Endothelial cell (in vitro differentiated cells): ENCODE measurements at places on chromosomes 11 and 22. TPM values are rescaled to one million over a fixed set of nuclear protein-coding genes. Genes with fewer than 3 reads are reported as not detected.

The CHRNA10 gene
- 0.72 TPM for total RNA-seq

The CRYBB2 gene
- total RNA-seq: 1.9 TPM

The LDHAL6A gene
- not detected for total RNA-seq

The DBX1 gene
- total RNA-seq: not detected

The NUDT22 gene
- 21.2 TPM for total RNA-seq

The TMEM41B gene
- 31.6 TPM for total RNA-seq

The GAB4 gene
- 0.36 TPM for total RNA-seq

The HSPB2 gene
- not detected for total RNA-seq

The APOA4 gene
- not detected for total RNA-seq

The PGAP2 gene
- total RNA-seq: 22.7 TPM

The OR51B4 gene
- total RNA-seq: 0.49 TPM

The B3GAT1 gene
- 18.2 TPM for total RNA-seq

The HEPN1 gene
- not detected for total RNA-seq

The MAPK8IP2 gene
- 0.69 TPM for total RNA-seq

The CHRM1 gene
- total RNA-seq: not detected

The PATE4 gene
- total RNA-seq: 0.31 TPM

DNA sequence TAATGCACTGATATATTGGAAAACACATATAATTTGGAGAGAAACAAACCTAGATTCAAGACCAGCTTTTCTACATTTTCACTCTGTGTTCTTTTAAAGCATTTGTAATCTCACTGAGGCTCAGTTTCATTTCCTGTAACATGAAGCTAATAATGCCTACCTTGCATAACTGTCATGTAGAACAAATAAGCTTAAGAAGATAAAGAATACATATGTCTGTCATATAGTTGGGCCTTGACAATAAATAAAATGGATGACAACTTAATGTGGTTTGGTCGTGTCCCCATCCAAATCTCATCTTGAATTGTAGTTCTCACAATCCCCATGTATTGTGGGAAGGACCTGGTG is 35.2 kb upstream of the FIBIN start:
- H3K4me1 ChIP-seq: no peaks in the 10 kb centered on the region
- no peak for DNase-seq
- H3K4me3 ChIP-seq: no peak overlapping the region
- no peak overlapping the region for H3K27ac ChIP-seq
- no peaks in the 10 kb centered on the region for H3K36me3 ChIP-seq

DNA sequence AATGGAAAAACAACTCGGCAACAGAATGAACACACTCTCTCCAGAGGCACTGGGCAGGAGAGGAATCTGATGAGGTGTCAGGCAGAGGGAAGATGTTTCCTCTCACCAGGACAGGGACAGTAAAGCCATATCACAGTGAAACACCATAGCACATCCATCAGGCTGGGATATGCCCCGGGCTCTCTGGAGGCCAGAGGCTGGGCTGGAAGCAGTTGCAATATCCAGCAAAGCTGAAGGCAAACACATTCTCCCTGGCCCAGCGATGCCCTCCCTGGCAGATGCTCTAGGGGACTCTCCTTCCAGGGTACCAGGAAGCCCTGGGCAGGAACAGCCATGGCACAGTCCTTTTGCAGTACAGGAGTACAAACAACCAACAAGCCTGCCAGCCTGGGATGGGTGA is 11.1 kb downstream of the RSPH14 start:
- peaks cover 7% of the 10 kb centered on the region for H3K27me3 ChIP-seq
- H3K27ac ChIP-seq: no peak overlapping the region
- no peaks in the 10 kb centered on the region for H3K4me1 ChIP-seq
- no peak overlapping the region for H3K4me3 ChIP-seq
- no peak for DNase-seq

GRCh38 chr11:84549217-84549616 is 1077.9 kb downstream of the DLG2 start:
- H3K4me3 ChIP-seq: no peak overlapping the region
- H3K27me3 ChIP-seq: peaks cover 1% of the 10 kb centered on the region
- no peak for DNase-seq

DNA sequence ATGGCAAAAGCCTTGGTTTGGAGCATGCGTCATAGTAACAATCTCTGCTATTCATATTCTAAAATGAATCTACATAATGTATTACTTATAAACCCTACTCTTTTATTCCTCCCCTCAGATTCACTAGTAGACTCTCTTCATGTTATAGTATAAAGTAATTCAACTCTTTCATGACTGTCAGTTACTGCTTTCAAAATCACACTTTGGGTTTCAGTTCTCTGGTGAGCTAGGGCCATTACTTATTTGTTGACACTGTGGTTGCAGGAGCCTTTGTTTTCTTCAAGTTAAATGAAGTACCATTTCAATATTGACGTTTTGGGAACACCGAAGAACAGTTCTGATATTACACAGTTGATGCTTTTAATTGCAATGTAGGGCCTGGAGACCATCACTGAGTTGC is 378.4 kb downstream of the DDX10 start:
- H3K27ac ChIP-seq: no peak overlapping the region
- H3K4me1 ChIP-seq: no peaks in the 10 kb centered on the region
- no peaks in the 10 kb centered on the region for H3K36me3 ChIP-seq
- H3K27me3 ChIP-seq: no peaks in the 10 kb centered on the region

DNA sequence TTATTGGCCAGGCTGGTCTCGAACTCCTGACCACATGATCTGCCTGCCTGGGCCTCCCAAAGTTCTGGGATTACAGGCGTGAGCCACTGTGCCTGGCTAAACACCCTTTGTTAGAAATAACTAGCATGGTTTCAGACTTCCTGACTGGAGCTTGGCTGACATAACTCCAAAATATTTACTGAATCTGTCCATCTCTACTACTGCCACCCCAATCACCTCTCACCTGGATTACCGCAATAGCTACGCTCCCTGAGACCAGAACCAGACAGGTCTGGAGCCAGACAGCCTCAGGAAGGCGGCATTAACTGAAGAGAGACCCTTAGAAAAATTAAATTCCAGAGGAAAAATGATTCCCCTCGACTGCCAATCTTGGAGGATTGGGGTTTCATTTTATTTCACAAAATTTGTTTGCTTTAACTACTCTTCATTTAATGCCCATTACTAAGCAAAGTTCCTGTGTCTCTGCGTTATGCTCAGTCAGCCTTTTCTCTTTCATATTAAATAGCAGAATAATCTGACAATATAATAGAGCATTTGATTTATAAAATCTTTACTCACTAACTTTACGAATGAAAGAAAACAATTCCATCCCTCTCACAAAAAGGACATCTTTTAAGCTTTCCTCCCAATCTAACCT is 13.1 kb downstream of the TMEM25 start:
- H3K27me3 ChIP-seq: peaks cover 2% of the 10 kb centered on the region
- no peaks in the 10 kb centered on the region for H3K4me1 ChIP-seq
- H3K27ac ChIP-seq: no peak overlapping the region
- peaks cover 3% of the 10 kb centered on the region for H3K36me3 ChIP-seq
- DNase-seq: no peak
- H3K4me3 ChIP-seq: peak overlapping the region; percentile 39

DNA sequence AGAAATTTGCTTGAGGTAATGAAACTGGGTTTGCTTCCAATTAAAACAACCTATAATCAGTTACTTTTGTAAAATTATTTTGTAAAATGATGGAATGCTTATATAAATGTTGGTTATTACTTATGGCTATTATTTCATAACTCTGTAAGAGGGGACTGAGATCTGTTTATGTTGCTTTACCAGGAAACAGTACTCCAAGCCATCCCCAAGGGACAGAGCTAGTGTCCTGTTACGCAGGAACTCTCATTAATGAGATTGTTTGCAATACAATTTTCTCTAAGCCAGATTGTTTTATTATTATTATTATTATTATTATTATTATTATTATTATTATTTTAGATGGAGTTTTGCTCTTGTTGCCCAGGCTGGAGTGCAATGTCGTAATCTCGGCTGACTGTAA is 2.3 kb upstream of the NOX4 start:
- H3K27ac ChIP-seq: no peak overlapping the region
- no peak overlapping the region for H3K4me3 ChIP-seq
- H3K36me3 ChIP-seq: no peaks in the 10 kb centered on the region
- no peak for DNase-seq

GRCh38 chr22:36455571-36456463 is 25.6 kb downstream of the TXN2 start:
- H3K27me3 ChIP-seq: peaks cover 8% of the 10 kb centered on the region
- no peaks in the 10 kb centered on the region for H3K36me3 ChIP-seq
- H3K4me1 ChIP-seq: peaks cover 21% of the 10 kb centered on the region
- H3K27ac ChIP-seq: peak overlapping the region; percentile 65

- H3K36me3 ChIP-seq: no peaks in the 10 kb centered on the region
- peaks cover 21% of the 10 kb centered on the region for H3K4me1 ChIP-seq
- H3K4me3 ChIP-seq: no peak overlapping the region
- H3K27me3 ChIP-seq: peaks cover 10% of the 10 kb centered on the region
- DNase-seq: no peak
Measured at GRCh38 chr11:9639985-9640384, 23.9 kb upstream of the SWAP70 start.

DNA sequence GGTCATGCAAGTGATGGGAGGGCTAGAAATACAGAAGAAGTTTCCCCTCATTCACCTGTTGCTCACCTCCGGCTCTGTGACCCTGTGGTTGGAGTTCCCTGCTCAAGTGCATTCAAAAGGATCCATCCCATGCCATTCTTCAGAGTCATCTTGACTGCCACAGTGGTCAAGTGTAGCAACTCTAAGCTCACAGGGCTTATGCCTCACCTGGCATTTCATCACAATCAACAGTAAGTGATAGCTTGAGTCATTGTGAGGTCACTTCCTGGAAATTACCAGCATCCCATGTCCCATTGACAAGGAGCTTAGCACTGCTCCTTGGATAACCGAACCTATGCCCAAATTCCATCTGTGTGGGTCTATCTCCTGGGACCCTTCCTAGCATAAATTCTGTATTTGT is 55.6 kb downstream of the OR4C45 start:
- peaks cover 3% of the 10 kb centered on the region for H3K27me3 ChIP-seq
- DNase-seq: no peak
- H3K36me3 ChIP-seq: peaks cover 19% of the 10 kb centered on the region
- no peak overlapping the region for H3K4me3 ChIP-seq

- H3K4me3 ChIP-seq: no peak overlapping the region
- H3K36me3 ChIP-seq: peaks cover 3% of the 10 kb centered on the region
- peaks cover 7% of the 10 kb centered on the region for H3K27me3 ChIP-seq
- no peaks in the 10 kb centered on the region for H3K4me1 ChIP-seq
- no peak for DNase-seq
- no peak overlapping the region for H3K27ac ChIP-seq
Measured at GRCh38 chr11:112773264-112773663, 188.0 kb upstream of the NCAM1 start.

DNA sequence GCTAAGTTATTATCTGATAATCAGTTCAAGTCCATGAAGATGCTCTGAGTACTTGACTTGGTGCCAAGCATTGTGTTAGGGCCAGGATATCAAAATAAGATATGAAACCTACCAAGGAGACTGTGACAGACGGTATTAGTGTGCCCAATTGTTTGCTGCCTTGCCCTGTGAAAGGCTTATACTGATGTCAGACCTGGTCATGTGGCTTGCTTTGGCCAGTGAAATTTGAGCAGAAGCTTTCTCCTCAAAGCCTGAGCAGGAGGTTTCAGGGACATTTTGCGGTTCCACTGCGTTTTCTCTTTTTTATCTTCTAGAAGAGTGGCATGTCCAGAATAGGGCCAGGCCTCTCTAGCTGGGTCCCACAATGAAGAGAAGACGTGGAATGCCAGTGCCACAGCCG is 15.8 kb upstream of the PKNOX2 start:
- H3K4me3 ChIP-seq: no peak overlapping the region
- peaks cover 6% of the 10 kb centered on the region for H3K27me3 ChIP-seq
- H3K4me1 ChIP-seq: no peaks in the 10 kb centered on the region
- DNase-seq: no peak
- no peak overlapping the region for H3K27ac ChIP-seq

DNA sequence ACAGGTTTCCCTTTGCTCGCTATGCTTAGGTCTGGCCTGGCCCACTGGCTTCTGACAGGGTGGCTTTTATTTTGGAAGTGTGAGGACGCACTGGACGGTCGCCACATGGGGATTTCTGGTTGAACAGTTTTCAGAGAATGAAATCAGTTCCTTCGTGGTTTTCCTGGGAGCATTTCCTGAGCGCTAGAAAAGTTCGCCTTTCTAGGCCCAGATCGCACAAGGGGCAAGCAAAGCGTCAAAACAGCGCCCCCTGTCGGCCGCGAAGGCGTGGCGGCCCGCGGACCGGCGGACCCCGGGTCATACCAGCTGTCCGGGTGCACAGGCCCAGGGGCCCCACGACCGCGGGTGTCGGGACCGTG is 12.7 kb upstream of the CYP2R1 start:
- H3K27ac ChIP-seq: peak overlapping the region; percentile 52
- H3K36me3 ChIP-seq: no peaks in the 10 kb centered on the region
- H3K4me1 ChIP-seq: peaks cover 14% of the 10 kb centered on the region
- peaks cover 3% of the 10 kb centered on the region for H3K27me3 ChIP-seq
- peak; percentile 87 for DNase-seq

DNA sequence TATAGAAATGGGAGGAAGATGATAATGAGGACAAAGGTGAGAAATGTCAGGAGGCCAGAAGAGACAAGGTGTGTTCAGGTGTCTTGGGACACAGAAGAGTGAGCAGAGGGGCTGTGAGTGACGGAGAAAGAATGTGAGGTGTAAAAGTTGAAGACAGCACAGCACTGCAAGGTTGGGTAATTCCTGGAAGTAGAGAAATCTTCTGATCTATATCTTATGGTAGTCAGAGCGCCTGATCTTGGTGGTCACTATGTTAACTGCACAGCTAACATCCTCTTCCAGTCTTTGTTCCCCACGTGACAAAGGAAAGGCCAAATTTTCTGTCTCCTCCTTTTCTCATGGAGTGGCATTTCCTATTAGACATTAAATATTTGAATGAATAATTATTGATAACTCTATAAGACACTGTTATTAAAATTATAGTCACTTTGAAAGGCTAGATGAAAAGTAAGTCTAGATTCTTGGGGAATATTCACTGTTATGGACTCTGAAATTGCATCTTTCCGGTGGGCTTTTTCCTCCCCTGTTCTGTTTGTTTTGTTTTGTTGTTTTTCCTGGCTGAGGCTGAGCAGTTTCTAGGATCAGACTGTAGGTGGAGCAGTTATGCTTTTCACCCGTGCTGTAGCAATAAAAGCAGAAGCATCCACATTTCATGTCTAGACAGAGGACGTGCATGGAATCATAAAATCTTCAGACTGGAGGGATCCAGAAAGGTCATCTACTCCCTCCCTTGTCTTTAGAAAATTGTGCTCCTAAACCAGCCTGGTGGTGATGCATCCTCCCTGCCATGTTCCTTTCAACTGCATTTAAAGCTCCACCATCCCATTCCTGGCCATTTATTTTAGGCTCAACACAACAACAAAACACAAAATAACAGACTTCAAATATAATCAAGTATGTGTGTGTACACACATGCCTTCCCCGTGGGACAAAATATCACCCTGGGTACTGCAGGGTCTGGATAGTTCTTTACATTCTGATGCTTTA is 26.6 kb downstream of the SC5D start:
- H3K4me1 ChIP-seq: peaks cover 26% of the 10 kb centered on the region
- no peaks in the 10 kb centered on the region for H3K27me3 ChIP-seq
- peak; percentile 46 for DNase-seq
- no peak overlapping the region for H3K4me3 ChIP-seq
- peak overlapping the region; percentile 97 for H3K27ac ChIP-seq

- H3K27me3 ChIP-seq: peaks cover 16% of the 10 kb centered on the region
- H3K27ac ChIP-seq: peak overlapping the region; percentile 90
- no peak for DNase-seq
- peak overlapping the region; percentile 8 for H3K4me3 ChIP-seq
- peaks cover 96% of the 10 kb centered on the region for H3K4me1 ChIP-seq
Measured at GRCh38 chr11:128711890-128712289, 18.0 kb downstream of the FLI1 start.

GRCh38 chr22:28425211-28425610 is 254.4 kb downstream of the TTC28 start:
- no peaks in the 10 kb centered on the region for H3K27me3 ChIP-seq
- H3K27ac ChIP-seq: no peak overlapping the region
- H3K4me3 ChIP-seq: no peak overlapping the region
- H3K36me3 ChIP-seq: no peaks in the 10 kb centered on the region
- H3K4me1 ChIP-seq: peaks cover 7% of the 10 kb centered on the region

GRCh38 chr11:124405581-124405980 is 6.8 kb upstream of the OR8B3 start:
- peaks cover 4% of the 10 kb centered on the region for H3K36me3 ChIP-seq
- no peak overlapping the region for H3K4me3 ChIP-seq
- H3K27ac ChIP-seq: no peak overlapping the region
